ENCODE measurements at places on chromosomes 4 and X. TPM values are rescaled to one million over a fixed set of nuclear protein-coding genes. Genes with fewer than 3 reads are reported as not detected.

DNA sequence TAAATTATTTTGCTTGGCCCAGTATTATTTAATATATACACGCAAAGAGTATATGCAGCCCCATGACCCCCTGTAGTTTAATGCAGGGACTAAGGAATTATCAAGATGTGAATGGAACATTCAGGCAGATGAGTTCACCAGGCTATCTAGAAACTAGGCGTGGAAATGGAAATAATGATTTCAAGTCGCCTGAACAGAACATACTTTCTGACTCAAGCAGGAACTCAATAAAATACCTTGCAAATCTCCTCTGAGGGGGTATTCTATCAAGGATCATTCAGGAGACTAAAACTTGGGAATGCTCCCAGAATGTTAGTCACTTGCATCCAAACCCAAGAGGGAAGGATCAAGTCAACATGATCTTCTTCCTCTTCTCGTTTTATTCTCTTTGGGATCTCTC, 59.6 kb upstream of the RASSF6 start:
- no peak for DNase-seq

AMBN gene
- not detected for total RNA-seq

DNA sequence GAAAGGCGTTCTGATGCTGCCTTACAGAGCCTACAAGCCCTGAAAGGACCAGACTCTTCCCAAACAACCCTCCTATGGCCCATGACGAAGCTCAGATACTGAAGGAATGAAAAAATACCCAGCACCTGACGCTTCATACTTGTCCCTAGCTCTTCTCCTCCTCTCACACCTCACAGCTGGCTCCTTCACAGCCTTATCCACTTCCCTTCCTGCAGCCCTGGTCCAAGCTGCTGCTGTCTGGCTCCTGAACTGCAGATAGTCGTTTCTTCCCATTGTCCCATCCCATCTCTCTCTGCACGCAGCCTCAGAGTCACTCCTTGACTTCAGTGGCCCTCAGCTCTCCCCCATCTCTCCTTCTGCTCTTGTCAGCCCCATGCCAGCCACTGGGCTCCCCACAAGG, 56.6 kb downstream of the FAM193A start:
- DNase-seq: no peak

GRCh38 chrX:133607419-133608348, 192.4 kb upstream of the GPC4 start:
- DNase-seq: no peak

RADX gene
- 6.7 TPM for total RNA-seq

Data from CD8-positive, alpha-beta memory T cell (primary cell).